Activated CD8-positive, alpha-beta memory T cell treated with anti-CD3 and anti-CD28 coated beads, Interleukin-2, amount 10 ng/mL, durations not matched to agents 7 days and 5 days (primary cell): ENCODE measurements at places on chromosomes 7 and 10.

GRCh38 chr7:4833691-4834600, 27.9 kb downstream of the PAPOLB start:
- DNase-seq: no peak

DNA sequence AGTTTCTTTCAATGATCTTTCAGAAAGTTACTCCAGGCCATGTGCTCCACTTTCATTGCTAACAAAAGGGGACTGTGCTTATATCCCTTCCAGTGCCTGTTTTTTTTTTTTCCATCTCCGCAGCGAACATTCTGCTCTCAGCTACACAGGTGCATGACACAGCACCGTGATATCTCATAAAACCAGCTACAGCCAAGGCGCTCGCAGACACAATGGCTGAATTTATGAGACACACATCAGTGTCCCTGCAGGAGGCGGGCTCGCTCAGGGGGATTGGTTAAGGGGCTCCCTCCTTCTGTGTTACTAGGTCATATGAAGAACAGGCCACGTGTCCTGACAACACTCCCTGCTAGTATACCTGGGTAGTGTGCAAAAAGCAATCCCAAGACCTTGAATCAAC, 245.5 kb downstream of the SKAP2 start:
- DNase-seq: no peak

DNA sequence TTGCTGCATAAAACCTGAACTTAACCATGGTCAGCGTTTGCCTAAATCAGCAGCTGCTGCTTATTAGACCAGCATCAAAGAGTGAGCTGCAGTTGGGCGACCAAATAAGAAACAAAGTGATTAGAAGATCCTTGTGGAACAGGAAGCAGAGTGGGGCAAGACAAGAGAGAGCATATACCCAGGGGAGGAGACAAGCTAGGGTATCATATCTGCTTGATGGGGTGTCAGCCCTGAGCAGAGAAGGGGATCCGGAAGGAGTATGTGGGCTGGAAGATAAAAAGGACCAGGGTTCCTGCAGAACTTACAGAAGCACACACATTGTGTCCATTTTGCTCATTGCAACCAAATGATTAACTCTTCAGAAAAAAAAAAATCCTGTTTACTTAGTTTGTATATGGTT, 213.6 kb downstream of the CELF2 start:
- no peak for DNase-seq

- DNase-seq: peak; percentile 59
These were observed 37.8 kb downstream of the DNAJB12 start for GRCh38 chr10:72316748-72317435.

DNA sequence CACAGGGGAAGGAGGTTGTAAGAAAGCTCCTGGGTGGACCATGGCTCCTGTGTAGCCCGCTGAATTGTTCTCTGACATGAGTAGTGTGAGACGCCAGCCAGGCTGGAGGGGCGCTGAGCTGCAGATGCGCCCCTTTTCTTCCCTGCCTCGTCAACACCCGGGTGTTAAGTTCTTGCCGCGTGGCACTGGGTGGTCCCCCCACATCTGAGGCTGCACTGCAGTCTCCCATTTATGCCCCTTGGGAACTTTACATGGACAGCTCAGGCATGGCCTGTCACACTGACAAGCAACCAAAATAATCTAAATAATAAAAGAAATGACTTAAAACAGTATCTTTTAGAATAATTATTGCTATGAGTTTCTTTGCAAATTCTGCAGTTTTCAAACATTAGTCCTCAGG, 34.6 kb upstream of the HSPA12A start:
- no peak for DNase-seq

DNA sequence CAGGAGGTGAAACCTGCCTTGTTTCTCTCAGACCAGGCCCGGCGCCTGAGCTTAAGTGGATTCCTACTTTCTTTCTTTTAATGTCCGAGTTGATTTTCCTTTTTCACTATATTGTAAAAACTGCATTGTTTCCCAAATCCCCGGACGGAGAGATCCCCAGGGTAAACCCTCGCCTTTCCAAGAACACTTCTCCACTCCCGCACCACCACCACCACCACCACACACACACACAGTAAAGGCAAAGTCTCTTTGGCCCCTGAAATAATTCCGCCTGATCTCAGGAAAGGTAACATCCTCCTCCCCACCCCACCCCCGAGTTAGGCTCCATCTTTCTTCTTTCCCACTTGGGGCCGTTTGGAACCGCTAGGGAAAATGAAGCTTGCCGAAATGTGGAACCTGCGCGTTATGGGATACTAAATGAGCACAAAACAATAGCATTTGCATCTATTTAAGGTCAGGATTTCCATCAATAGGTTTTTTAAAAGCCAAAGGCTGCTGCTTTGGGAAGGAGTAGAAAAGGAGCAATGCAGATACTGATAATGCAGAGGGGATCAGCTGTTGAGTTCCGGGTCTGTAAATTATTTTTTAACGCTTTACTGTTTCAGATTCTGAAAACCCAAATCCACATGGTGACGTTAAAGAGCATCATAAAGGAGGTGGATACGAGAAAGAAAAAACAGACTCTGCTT, 2.5 kb downstream of the HPSE2 start:
- no peak for DNase-seq

DNA sequence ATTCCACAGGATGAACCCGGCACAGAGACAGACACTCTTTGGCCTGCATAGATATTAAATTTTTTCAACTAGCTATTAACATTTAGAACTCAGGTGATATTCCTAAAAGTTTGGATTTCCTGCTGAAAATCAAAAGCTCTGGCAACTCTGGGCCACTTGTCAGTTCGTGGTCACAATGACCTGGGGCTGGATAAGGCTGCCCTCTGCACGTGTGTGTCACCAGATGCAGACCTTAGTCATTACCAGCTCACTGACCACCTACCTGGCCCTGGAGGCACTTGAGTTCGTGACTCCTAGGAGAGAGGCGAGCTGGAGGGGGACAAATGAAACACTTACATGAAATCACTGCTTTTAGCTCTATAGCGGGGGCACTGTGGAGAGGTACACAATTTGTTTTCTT, 126.5 kb downstream of the HIPK2 start:
- DNase-seq: no peak

DNA sequence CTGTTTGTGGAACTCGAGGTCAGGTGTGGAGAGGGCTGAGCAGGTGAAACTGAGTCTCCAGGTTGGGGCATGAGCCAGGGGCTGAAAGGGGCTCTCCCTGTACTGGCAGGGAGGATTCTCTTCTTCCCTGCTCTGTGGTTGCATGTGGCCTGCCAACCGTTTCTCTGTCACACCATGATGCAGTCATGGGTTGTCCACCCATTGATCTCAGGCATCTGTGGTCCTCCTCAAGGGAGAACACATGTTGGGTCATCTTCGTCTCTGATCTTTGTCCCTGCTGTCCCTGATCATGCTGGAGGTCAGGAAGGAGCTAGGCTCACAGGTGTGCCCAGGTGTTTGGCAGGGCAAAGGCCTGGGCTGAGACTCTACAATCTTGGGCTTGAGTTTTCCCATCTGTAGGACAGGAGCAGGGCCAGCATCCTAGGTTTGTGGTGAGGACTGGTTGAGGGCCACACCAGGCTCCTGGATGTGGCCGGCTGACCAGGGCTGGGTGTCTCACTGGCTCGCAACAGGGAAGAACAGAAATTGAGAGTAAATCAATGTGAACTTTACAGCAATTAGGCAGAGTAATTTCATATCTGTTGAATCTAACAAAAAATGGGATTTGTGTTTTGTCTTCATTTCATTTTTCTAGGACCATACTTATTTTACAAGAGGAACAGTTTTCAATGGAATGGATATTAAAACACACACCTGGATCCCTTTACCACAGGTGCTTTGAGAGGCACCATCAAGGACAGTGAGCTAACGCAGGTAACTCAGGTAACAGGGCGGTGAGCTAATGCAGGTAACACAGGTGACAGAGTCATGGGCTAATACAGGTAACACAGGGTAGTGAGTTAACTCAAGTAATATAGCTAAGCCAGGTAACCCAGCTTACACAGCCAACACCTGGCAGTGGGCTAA, 58.5 kb upstream of the IGFBP3 start:
- no peak for DNase-seq

DNA sequence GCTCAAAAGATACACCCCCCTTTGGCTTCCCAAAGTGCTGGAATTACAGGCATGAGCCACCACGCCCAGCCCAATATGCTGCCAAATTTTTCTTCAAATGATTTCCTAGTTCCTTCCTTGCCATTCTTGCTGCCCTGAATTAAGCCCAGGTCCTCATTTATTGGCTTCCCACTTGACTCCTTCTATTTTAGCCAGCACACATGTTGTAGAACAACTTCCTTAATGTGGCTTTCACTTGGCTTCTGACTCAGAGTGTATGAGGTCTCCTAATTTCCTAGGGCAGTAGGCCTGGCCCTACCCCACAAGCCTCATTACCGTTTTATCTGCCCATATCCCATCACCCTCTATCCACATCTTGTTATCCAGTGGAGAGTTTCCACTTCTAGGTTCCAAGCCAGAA, 21.8 kb upstream of the HIPK2 start:
- DNase-seq: no peak
